Fibroblast of the aortic adventitia (primary cell): ENCODE measurements at places on chromosomes 13 and 19.

- DNase-seq: peak; percentile 17
Observed at GRCh38 chr13:32829676-32830335, 186.4 kb upstream of the KL start.

DNA sequence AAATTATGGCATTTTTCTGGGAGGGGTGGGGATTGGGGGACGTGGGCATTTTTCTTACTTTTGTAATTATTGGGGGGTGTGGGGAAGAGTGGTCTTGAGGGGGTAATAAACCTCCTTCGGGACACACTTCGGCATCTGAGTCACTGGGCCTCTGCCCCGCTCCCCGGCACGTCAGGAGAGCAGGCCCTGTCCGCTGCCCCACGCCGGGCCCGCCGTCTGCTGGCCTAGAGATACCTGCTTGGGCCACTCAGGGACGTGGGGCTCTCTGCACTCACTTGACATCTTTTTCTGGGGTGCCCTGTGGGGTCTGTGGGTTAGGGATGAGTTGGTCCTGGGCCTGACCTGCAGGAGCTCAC, 3.5 kb upstream of the FTL start:
- no peak for DNase-seq

DNA sequence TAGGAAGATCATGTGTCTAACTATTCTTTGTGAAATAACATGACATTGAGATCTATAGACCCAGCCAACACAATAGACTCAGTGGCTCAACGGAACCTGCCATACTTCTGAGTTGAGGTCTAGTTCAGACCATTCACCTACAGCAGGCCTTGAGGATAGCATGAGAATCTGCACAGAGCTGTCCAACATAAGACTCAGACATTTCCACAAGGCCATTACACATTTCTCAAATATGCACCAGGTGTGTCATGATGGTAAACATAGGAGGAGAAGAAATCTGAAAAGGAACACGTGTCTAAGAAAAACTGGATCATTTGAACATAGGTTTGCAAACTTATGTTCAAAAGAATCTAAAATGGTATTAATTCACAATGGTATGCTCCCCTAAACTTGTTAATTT, 421.4 kb downstream of the SLITRK6 start:
- no peak for DNase-seq

DNA sequence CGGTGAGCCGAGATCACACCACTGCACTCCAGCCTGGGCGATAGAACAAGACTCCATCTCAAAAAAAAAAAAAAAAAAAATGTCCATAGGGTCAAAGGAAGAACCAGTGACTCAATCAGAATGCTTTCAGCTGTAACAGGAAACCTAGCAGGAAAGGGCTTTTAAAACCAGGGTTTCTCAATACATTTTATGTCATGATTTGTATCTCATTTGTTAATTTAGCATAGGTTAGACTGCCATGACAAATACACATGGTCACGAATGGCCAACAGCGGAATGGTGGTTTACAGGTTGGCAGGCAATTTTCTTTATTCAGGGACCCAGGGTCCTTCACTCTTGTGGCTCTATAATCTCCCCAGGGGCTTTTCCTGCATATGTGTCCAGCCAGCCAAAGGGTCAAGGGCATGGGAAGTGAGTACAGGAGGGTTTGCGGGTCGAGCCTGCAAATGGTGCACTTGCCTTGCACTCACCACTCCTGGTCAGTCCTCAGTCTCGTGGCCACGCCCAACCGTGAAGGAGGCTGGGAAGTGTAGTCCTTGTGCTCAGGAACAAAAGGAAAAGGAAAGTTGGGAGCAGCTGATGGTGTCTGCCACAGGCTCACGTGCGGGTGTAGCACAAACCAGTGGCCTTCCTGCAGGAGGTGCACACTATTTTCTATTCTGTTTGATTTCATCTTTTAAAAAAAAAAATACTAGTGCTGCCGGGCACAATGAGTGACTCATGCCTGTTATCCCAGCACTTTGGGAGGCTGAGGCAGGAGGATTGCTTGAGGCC, 14.8 kb downstream of the DHX34 start:
- DNase-seq: no peak

DNA sequence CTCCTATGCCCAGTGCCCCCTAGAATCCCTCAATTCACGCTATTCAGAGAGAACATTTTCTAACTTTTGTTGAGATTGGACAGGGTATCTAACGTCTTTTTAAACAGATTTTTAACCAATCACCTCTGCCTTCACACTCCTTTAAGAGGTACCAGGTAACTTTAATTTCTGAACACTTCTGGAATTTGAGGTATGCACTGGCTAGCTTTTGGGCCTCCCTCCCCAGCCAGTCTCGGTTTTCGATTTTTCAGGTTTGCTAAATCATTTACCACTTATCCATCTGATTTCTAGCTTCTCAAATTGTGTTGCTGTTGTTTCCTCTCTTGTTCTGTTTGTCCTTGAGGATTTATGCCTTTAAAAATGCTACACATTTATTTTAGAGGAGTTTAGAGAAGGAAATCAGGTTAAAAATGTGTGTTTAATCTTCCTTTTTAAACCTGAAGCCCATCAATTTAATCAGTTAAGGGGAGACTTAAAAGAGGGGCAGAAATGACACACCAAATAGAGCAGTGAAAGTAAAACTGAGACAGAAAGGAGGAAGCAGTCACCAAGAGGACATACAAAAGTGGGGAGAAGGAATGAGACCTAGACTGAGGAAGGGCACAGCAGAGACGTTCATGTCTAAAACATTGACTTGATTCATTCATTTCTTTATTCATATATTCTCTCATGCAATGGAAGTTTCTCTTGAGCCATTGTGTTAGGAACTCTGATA, 139.6 kb upstream of the HTR2A start:
- no peak for DNase-seq

GRCh38 chr19:3140667-3141038, 4.8 kb downstream of the GNA15 start:
- no peak for DNase-seq

DNA sequence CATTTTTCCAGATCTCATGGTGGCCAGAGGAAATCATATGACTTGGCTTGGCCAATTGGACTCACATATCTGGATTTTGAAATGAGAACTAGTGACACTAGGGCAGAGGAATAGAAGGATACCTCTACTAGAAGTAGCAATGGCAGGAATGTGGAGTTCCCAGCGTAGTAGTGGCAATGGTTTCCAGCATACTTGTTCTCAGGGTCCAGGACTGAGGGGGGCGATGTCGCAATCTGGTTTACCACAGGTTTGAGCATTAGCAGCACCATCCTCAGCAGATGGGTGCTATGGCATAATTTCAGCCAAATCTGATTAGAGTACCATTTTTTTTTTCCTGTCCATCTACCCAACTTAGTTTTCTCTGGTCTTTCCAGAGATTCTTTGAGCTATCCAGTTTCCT, 8.1 kb upstream of the SLITRK1 start:
- no peak for DNase-seq

DNA sequence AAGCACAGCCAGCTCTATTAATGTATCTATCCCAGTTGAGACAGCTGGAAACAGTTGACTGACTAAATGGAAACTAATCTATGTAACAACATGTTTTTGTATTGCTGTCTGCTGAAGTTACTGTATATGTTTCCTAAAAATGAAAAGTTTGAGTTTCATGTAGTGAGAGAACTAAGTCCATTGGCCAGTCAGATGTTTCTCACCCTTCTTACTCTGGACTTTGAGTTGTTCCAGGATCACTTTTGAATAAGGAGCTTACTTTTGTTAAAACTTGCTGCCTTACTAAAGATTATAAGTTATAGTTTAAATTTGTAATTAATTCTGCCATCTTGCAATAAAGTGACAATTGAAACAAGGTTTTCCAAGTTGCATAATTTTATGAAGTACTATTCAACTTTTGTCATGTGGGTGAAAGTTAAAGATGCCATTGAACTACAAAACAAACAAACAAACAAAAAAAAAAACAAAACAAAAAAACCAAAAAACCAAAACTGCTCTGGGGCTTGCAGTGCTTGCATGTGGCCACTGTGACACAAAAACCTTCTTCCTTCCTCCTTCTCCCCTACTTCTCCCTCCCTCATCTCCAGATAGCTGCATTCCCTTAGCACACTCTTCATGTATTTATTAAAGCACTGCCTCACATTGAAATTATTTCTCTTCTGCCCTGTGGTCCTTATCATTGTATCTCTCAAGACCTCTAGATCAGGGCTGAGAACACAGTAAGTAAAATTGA, 15.3 kb downstream of the WDFY2 start:
- no peak for DNase-seq

DNA sequence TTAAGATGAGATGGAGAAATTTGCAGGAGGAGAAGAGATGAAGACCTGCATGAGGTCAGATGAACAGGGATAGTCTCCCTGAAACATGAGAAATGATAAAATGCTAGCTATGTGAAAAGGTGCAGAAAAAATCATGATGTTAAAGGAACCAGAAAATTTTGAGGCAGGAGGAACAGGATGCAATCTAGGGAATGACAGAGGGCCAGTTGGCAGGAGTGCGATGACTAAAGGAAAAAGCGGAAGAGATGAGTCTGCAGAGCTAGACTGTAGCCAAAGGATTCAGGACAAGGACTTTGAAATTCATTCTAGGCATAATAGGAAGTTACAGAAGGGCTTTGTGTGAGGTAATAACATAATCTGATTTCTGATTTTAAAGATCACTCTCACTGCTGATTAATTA, 77.9 kb downstream of the TRPC4 start:
- DNase-seq: peak; percentile 26

DNA sequence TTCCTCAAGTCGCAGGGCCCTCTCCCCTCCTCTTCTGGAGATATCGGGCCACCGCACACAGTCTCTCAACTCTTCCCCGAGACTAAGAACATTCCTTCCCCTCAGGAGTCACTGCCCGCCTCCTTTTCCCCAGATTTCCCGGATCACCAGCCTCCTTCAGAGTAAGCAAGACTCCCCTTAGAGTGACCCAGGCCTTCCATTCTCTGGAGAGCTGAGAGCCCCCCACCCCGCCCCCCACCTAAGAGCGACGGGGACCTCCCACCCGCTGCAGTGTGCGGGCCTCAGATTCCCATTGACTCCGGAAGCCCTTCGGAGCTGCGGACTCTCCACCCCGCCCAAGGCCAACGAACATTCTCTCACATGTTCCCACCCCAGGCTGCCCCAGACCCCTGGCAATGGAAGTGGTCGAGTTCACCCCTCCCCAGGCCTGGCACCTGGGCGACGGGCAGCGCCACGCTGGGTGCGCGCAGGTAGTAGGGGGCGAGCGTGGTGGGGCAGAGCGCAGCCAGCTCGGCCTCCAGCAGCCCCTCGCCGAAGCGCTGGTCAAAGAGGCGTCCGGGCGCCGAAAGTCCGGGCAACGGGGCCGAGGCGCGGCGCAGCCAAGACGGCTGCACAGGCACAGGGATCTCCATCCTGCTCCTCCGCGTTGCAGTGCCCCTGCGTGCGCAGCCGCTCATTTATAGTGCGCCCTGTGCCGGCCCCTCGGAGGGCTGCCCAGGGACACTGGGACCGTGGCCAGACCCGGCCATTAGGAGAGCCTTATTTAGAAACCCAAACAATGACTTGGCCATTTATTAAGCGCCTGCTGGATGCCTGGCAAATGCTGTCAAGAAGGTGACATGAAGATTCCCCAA, at the start of gene HSPB6:
Gene HSPB6, minus strand, starts transcription at position 653 of the 854 bp plus-strand sequence. Its CDS starts 21 bp downstream, at position 632.
- DNase-seq: peak; percentile 49

- DNase-seq: no peak
Observed at GRCh38 chr19:33947265-33947964, 150.7 kb downstream of the KCTD15 start.
